ENCODE measurements at places on chromosomes 1 and 21.

GRCh38 chr1:15222653-15223303 is 24.2 kb upstream of the FHAD1 start:
- no peak for DNase-seq

DNA sequence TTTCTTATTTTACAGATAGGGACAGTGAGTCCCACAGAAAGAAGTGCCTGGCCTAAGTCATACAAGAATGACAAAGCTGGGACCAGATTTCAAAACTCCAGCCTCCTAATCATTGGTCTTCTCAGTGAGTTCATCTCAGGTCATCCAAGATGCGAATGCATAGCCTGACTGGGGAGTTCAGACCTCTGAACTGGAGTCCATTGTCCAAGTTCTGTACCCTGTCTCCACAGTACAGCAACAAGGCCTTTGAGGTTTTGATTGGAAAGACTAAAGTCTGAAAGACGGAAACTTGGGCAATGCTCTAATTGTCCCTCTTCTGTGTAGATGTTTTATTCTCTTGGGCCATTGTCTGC is 62.0 kb downstream of the TNN start:
- no peak for DNase-seq

- no peak for DNase-seq
Observed at GRCh38 chr1:16246961-16247360, 10.0 kb upstream of the CPLANE2 start.

DNA sequence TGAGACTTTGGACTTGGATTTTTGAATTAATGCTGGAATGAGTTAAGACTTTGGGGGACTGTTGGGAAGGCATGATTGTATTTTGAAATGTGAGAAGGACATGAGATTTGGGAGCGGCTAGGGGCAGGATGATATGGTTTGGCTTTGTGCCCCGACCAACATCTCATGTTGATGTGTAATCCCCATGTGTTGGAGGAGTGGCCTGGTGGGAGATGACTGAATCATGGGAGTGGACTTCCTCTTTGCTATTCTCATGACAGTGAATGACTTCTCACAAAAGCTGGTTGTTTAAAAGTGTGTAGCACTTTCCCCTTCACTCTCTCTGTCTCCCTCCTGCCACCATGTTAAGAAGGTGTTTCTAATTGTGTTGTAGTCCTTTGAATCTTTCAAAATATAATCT is 9.3 kb upstream of the PHGDH start:
- DNase-seq = peak; percentile 69

GRCh38 chr1:54122992-54123391 is 29.8 kb downstream of the CDCP2 start:
- no peak for DNase-seq

- DNase-seq = peak; percentile 68
Observed at GRCh38 chr1:214332946-214333798, 52.2 kb downstream of the SMYD2 start.

- DNase-seq = no peak
Observed at GRCh38 chr21:45877821-45878469, 103.6 kb upstream of the COL6A1 start.

- no peak for DNase-seq
Observed at GRCh38 chr1:225592362-225593025, 60.4 kb downstream of the ENAH start.

DNA sequence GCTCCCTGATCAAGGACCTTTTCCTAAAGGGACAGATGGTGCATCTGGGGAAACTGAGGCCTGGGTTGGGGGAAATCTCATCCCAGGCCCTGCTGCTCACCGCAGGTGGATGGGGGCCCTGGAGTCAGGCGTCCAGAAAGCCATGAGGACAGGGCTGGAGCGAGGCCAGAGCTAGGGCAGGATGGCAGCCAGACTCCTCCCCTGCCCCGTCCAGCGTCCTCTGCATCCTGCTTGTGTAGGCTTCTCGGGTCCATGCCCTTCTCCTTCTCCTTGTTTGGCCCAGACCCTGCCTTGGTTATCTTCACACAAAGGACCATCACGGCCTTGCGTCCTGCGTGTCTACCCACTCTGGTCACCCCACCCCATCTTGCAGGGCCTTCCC is 43.0 kb downstream of the TRIM11 start:
- no peak for DNase-seq

GRCh38 chr1:155978325-155978972 is at the start of gene ARHGEF2:
TSS of gene ARHGEF2 (minus strand) at chr1:155978547. CDS start at chr1:155978427, 120 bp downstream.
- DNase-seq = peak; percentile 53

GRCh38 chr1:184597650-184598357 is 156.9 kb downstream of the EDEM3 start:
- peak; percentile 48 for DNase-seq

- peak; percentile 46 for DNase-seq
Observed at GRCh38 chr21:45318556-45319404, 31.1 kb upstream of the POFUT2 start.

DNA sequence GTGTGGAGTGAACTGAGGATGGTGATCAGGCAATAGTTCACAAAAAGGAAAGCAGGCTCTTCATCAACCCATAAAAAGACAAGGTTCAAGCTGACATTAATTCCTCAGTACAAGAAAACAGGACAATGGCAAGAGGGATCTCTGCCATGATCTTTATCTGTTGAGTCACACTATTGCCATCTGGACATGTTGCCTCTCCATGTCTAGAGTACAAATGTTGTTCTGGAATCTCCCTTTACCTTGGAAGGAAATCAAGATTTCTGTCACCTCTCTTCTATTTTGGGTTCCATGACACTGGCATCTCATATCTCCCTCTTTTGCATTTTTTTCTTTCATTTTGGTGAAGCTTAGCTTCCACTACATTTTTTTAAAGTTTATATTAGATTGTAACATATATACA is 329.1 kb downstream of the USP25 start:
- DNase-seq = no peak

DNA sequence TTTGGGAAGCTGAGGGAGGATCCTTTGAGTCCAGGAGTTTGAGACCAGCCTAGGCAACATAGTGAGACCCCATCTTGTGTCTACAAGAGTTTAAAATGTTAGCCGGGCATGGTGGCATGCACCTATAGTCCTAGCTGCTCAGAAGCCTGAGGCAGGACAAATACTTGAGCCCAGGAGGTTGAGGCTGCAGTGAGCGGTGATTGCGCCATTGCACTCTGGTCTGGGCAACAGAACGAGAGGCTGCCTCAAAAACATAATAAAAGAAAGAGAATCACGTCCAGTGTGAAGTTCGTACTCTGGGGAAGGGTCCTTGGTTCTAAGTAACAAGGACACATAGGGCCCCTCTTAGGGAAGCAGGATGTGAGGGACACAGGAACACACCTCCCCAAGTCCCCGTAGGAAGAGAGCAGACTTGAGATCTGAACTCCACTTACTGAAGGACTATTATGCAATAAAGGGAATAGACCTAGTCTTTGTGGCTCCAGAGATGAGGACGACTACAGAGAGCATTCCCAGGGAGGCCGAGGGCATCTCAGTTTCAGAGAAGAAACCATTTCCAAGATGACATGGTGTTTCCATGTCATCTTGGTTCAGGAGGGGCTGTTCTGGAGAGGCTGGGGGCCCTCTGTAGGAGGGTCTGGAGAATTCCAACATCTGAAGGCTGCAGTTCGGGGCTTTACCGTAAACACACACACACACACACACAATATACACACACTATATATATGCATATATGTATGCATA is 10.8 kb upstream of the ENO1 start:
- peak; percentile 49 for DNase-seq

DNA sequence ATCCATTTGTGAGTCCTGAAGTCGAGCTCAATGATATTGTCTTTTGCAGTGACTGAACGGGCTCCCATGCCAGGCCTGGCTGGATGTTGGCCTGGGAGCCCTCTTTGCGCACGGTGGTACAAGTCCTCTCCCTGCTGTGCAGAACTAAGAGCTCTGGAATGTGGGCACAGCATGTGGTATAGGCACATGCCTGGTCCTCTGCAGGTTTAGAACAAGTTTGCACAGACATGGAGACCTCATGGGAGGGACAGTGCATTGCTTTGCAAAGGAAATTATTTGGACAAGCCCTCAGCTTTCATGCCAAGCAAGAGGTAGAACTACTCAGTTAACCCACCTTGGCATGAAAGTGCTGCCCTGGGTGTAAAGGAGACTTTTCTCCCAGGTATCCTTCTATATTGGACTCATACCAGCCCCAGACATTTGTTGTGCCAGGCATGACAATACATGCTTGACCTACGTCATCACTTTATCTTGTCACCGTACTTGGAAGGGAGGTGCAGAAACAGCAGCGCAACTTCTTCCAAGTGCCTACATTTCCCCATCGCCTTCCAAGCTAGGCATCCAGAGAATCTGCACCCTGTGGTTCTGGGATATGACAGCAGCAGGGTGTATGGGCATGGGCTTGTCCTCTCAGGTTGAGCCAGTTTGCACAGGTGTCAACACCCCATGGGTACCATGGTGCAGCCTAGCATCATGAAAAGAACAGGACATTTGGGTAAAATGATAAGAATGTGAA is 37.6 kb upstream of the MRPS6 start:
- no peak for DNase-seq

DNA sequence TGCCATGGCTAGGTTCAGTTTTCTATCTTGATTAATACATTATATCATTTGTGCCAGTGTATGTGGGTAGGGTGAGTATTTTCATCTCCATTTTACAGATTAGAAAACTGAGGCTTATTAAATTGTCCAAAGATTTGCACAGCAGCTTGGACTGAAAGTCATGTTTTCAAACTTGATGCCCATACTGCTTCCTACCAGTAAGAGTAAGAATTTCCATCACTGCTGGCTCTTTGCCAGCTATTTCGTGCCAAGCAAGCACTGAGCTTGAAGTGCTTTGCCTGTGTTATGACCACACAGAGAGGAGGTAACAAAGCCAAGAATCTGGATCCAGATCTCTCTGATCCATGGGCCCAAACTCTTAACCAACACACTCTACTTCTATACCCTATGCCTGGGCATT is 295.0 kb downstream of the VAV3 start:
- peak; percentile 37 for DNase-seq

DNA sequence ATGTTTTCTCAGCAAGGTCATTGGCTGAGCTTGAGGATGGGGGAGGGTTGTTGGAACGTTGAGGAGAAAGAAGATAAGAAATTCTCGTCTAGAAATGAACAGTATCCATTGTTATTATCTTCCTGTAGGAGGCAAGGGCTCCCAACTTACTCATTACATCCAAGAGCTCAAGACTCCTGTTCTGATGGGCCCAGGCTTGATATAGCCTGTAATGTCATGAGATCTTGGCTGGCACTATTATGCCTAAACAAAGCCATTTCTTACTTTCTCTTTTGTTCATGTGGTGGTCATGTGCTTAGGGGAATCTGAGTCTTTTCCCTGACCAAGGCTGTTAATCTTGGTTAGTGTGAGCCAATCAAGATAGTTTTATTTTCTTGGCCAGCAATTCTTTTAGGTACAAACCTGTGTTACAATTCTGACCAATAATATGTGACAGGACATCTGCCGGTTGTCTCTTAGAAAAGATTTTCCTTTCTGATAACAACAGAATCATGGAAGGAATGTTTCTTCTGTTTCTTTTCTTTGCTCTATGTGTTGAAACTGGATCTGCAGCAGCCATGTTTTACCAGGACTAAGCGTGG is 15.2 kb upstream of the IGSF3 start:
- peak; percentile 19 for DNase-seq

DNA sequence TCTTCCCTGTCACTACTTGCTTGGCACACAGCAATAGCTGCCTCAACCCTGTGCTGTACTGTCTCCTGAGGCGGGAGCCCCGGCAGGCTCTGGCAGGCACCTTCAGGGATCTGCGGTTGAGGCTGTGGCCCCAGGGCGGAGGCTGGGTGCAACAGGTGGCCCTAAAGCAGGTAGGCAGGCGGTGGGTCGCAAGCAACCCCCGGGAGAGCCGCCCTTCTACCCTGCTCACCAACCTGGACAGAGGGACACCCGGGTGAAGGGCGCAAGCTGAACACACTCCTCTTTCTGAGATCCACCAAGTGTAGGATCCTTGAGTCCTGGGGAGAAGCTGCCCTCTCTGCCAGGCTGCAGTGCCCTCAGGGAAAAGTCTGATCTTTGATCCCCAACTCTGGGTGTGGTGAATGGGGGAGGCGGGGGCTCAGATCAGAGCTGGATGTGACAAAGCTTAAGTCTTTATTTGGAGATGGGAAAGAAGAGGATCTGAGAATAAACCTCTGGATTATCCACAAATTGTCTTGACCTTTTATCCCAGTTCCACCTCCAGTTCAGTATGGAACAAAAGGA is 1.2 kb downstream of the RXFP4 start:
- DNase-seq = no peak

DNA sequence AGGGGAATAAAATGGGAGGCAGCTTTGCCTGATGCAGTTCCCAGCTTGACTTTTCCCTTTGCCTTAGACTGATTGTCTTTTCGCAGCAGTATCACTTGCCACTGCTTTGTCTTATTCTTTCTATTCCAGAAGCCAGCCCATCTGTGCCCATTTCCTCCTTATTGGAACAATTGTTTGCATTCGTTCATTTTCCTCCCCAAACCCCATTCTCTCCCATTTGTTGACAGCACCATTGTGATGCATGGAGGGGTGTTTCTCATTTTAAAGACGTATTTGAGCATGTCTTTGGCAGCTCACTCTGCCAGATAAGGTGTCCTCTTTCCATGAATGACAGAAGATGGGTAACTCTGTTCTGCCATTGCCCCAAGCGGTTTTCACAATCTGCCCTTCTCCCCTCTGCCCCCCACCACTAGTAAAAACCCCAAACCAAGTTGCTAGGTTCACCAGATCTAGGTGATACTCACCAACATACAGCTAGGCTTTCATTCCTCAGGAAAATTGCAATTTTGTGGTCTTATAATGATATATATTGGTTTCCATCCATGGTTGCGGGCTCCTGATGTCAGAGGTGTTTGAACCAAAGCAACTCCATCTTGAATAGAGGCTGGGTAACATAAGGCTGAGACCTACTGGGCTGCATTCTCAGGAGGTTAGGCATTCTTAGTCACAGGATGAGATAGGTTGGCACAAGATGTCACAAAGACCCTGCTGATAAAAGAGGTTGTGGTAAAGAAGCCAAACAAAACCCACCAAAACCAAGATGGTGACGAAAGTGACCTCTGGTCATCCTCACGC is 30.8 kb downstream of the SERBP1 start:
- no peak for DNase-seq

DNA sequence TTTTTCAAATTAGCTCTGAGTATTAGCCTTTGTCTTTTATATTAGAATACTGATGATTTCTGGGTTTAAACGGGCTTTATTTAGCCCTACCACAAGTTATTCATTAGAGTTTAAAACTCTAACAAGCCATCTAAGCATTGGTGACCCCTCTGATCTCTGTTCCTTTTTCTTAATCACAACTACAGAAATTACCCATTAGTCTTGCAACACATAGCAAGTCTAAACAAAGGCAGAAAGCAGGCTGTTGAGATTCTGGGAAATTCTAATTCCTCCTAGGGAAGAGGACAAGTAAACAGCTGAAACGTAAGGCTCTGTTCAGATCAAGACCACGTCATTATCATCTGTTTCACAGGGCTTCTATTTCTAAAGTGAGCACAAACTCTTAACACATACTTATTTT is 491.2 kb upstream of the ZRANB2 start:
- DNase-seq = no peak

GRCh38 chr1:41498804-41499203 is 14.3 kb upstream of the EDN2 start:
- peak; percentile 46 for DNase-seq

- no peak for DNase-seq
Observed at GRCh38 chr1:12544992-12545391, 73.0 kb downstream of the DHRS3 start.
